NCI-H446 (cell line): ENCODE measurements at places on chromosomes 6 and 20.

GRCh38 chr6:14129575-14129974 is 12.0 kb downstream of the CD83 start:
- peak; percentile 38 for DNase-seq

DNA sequence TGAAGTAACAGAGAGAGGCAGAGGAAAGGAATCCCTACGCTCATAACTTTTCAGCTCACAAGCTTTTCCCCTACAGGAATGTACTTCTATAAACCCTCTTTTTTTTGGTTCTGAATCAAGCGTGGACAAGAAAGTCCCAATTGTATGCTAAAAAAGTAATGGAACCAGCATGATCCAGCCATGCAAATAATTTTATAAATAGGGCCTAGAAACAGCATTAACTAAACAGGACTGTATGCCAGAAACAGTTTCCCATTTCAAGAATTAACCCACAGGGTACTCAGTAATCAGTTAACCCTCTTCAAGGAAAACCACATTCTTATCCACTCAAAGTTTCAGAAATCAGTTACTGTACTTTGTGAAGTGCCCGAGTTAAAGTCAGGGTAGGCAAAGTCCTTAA is 87.0 kb upstream of the HMGCLL1 start:
- no peak for DNase-seq

DNA sequence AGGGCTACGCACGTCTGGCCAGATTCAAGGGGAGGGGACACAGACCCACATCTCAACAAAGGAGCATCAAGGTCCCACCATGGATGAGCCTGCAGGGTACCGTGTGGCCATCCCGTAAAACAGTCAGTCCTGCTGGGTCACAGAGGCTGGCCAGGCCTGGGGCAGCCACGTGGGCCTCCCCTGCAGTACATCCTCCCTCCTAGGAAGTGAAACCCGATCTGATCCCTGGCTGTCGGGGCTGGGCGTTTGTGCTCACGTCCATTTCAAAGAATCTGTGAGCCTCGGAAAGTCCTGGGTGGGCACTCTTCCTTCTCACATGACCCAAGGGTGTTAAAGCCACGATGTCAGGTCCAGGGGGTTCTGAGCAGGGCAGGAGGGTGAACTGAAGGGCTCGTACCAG is 14.3 kb downstream of the SULF2 start:
- DNase-seq = no peak

DNA sequence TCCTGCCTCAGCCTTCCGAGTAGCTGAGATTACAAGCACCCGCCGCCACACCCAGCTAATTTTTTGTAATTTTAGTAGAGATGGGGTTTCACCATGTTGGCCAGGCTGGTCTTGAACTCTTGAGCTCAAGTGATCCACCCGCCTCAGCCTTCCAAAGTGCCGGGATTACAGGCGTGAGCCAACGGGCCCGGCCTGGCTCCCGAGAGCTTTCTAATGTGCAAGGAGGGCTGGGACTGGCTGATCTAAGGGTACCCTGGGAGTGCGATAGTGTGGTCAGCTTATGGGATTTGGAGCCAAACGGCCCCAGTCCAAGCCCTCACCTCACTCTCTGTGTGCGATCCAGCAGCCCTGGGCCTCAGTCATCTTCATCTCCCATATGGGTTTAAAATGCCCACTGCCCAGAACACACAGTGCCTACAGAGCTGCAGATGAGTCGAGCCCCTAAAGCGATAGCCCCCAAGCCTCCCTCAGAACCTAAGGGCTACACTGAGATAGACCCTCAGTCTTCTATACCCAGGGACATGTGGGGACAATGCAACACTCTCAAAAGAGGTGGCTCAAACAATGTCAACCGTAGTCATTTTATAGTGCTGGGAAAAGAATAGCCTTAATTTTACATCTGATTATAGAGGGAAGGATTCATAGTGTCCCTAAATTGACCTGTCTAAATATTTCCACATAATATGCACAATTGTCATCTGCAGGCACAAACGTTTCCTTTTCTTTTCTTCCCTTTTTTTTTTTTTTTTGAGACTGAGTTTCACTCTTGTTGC is 50.1 kb downstream of the SSR1 start:
- DNase-seq = no peak

DNA sequence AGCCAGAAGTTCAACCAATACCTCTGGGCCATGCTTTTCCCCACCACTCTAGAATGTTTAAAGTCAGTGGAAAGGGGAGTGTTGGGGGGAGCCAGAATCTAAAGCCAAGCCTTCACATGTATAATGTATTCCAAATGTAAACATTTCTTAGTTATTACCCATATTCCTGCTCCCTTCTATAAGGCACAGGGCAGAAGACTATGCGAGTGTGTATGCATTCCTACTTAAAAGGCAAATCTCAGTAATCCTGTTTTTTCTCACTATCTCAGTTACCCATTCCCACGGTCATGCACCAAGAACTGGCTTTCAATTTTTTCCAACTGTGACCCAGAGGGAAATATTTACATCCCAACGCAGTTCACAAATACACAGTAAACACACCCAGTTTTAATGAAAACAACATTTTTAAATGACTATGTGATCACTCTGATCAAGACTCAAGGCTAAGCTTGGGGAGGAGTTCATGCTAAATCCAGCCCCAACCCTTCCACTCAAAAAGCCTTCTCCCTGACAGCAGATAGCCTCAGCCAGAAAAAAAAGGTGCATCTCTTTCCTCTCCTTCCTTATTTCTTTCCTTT is 57.5 kb downstream of the EPB41L2 start:
- no peak for DNase-seq

- DNase-seq = no peak
These were observed 54.8 kb downstream of the CTCFL start for GRCh38 chr20:57470212-57470522.

DNA sequence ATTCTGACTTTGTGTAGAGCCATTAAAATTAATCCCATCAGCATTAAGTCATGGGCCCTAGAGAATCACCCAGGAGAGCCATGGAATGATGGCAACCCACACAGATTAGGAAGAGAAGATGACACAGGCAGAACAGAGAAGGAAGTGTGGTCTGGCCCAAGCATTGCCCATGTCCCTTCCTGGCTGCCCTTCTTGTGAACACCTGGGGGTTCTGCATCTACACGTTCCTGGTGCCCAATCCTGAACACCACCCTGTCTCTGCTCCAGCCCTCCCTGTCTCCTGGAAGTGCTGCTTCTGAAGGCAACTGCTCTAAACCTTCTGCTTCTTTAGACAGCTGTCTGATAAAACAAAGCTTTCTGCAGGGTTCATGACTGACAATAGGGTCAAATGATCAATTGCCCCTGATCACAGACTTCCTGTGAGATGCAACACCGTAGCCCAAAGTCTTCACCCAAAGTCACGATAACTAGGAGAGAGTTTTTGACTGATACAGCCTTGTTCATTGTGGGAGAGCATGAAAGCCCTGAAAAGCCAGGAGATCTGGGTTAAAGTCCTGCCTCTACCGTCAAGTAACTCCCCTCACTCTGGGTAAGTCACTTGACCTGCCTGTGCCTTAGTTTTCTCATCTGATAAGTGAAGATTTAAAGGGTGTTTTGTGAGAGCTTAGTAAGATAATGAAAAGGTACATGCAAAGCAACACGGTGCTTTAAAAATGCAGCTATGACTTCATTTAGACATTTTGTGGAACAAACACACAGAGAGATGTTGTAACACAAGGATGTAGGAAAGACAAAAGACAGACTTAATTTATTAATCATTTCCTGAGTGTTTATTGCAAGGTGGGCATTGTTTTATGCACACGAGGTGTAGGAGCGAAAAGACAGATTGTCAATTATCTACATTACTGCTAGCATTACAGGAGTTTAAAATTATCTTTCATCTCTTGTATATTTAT is 291.2 kb upstream of the STXBP5 start:
- DNase-seq = no peak

DNA sequence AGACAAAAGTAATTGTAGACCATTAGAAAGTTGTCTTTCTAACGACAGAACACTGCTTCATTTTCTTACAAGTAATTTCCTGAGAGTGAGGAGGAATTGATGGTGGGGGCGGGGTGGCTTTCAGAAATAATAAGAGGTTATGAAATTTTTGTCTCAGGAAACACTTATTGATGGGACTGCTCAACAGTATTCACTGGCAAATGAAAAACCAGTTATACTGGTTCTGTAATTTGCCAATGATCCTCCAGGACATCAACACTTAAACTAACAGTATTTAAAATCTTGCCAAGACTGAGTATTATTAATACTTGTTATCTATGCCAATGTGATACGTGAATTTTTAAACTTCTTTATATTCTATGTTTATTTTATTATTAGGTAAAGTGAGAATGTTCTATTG is 41.8 kb upstream of the FUT9 start:
- DNase-seq = no peak

- peak; percentile 6 for DNase-seq
These were observed 17.0 kb downstream of the CRISP1 start for GRCh38 chr6:49849213-49849907.

- DNase-seq = no peak
These were observed 270.8 kb downstream of the BMP7 start for GRCh38 chr20:56995635-56996075.

DNA sequence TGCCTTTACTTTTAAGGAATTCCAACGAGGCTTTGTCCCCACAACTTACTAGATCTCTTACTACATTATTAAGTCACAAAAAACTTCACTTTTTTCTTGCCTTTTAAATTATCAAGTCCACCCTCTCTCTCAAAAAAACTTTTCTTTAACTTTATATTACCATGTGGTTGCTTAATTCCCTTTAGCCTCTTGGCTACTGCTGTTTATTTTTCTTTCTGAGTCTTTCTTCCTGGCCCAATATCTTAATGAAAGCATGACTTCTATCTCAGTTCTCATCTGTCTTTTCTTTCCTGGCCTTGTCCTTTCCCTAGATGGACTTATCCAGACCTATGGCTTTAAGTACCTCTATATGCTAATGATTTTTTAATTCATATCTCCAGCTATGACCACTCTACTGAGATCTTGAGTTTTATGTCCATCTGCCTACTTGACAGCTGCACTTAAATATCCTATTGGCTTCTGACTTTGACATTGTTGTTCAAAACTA is 710.5 kb downstream of the RFPL4B start:
- no peak for DNase-seq

DNA sequence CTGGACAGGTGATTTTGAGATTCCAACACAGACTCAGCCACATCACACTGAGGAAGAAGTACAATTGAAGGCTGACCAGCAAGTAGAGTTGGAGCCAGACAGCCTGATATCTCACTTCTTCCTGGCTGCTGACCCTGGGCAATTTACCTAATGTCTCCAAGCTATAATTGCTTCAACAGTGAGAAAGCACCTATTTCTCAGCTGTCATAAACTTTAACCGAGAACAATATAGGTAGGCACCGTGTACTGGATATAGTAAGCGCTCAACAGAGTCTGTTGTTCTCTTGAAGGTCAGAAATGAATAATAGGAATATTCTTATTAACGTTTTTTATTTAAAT is 28.3 kb downstream of the STX7 start:
- no peak for DNase-seq

DNA sequence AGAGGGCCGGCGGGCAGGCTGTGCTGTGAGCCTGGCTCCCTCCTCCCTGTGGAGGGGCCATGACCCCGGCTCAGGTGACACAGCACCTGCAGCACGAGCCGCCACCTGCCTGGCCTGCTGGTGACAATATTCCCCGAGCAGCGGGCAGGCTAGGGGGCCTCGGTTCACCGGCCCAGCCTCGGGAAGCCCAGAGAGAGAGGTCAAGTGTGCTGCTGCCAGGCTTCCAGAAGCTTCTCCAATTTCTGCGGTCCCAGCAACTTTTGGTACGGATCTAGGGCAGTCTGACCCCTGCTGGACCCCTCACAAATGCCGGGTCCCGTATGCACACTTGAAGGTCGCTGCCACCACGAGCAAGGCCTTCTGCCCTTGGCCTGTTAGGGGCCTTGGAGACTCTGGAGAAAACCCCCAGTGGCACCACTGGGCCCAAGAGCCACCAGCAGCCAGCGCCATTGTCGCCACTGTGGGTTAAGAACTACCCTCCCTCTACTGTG is 38.6 kb upstream of the NOL4L start:
- DNase-seq = no peak

GRCh38 chr6:121222656-121223055 is 111.6 kb downstream of the TBC1D32 start:
- no peak for DNase-seq

DNA sequence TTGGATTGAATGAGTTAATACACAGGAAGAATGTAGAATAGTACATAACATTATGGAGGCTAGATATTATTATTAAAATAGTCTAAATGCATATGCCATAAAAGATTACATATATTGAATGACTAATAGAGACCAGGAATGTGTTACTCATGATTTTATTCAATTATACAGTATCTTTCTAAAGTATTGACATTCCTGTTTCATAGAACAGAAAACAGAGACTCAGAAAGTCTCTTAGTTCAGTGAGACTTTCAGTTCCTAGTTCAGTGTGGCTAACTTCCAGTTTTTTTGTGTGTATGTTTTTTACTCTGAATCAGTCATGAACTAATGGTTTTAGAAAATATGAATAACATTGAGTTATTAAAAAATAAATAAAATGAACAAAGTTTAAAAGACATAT is 34.6 kb upstream of the TMEM244 start:
- DNase-seq = no peak
